GM19239 (cell line): ENCODE measurements at places on chromosomes 1 and 21.

DNA sequence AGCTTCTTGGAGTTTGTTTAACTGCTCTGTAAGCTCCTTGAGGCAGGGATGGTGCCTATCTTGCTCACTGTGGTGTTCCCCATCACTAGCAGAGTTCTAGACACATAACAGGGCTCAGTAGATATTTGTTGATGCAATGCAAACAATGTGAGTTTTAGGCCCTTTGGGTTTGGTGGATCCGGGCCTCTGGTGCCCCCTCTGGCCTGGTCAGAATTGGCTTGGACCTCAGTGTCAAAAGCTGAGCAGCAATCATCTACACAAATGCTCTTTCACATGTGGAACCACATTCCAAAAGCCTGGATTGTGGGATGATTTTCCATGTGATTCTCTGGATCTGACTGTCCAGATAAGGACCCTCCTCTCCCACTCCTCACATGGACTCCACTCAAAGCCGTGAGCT, 53.4 kb upstream of the BCAR3 start:
- DNase-seq = no peak

DNA sequence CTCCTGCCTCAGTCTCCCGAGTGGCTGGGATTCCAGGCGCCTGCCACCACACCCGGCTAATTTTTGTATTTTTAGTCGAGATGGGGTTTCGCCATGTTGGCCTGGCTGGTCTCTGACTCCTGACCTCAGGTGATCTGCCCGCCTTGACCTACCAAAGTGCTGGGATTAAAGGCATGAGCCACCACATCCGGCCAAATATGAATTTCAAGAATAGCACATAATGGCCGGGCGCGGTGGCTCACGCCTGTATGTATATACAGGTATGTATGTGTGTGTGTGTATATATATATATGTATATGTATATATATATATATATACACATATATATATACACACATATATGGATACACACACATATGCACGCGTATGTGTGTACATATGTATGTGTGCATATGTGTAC, 95.2 kb downstream of the ZP4 start:
- DNase-seq = no peak

DNA sequence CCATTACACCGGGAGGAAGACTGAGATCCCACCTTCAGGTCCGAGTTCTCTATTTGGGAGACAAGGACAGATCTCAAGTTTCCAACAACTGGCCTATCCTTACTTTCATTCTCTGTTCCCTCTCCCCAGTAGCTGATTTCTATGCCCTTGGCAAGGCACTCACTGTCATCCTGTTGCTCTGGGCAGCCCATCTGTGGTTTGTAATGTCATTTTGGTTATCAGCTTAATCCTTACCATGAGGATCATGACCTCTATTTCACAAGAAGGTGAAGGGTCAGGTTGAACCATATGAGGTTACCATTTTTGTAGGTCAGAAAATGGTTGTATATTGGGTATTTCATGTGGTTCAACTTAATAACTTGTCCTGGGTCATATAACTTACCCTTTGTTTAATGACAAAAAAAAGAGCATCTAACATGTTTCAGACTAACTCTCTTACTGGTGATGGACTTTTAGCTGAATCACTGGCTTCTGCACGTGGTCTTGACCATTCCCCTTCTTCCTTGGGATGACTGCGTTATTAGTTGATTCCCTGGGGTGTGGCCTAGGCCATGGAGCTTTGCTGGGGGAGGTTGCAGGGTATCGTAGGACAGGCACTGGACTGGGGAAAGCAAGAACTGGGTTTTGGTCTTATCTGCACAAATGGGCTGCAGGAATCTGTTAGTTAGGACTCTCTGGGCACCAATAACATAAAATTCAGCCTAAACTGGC, 120.2 kb downstream of the ACTL8 start:
- DNase-seq = no peak

- no peak for DNase-seq
Observed at GRCh38 chr1:160307118-160307791, 22.3 kb upstream of the PEX19 start.

DNA sequence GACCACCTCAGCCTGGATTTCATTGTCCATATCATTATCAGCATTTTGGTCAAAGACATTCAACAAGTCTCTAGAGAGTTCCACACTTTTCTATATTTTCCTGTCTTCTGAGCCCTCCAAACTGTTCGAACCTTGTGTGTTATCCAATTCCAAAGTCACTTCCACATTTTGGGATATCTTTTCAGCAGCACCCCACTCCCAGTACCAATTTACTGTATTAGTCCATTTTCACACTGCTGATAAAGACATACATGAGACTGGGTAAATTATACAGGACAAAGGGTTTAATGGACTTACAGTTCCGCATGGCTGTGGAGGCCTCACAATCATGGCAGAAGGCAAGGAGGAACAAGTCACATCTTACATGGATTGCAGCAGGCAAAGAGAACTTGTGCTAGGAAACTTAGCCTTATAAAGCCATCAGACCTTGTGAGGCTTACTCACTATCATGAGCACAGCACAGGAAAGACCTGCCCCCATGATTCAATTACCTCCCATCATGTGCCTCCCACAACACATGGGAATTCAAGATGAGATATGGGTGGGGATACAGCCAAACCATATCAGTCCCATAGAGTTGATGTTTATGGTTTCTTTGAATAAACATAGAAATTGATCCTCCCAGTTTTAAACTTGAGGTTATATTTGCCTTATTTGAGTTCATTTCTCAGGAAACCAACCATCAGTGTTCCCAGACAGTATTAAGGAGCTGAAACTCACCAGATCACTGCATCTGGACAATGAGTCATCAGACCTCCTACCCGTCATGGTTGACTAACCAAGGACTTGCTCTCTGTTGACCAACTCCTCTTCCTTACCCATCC, 322.7 kb upstream of the DUSP10 start:
- DNase-seq = no peak

DNA sequence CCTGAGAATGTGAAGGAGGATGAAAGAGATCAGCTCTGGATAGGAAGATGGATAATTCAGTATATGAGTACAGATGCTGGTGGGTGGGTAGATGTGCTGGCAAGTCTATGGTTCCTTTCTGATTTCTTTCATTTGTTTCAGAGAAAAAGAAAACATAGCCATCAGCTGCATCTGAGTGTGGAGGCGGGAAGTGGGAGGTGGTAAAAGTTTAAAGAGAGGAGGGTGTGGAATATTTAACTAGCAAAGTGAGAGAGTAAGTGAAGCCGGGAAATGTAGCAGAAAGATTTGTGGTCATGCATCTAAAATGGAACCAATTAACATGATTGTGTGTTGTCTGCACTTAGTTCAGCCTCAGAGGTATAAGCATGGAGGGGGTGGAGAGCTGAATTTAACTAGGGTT, 16.4 kb downstream of the RPE65 start:
- DNase-seq = no peak

GRCh38 chr1:226606311-226607267, 58.0 kb downstream of the STUM start:
- no peak for DNase-seq
